ENCODE measurements at places on chromosomes 3 and 15.

- no peak for DNase-seq
These were observed 271.6 kb upstream of the ZPLD1 start for GRCh38 chr3:102163039-102163817.

DNA sequence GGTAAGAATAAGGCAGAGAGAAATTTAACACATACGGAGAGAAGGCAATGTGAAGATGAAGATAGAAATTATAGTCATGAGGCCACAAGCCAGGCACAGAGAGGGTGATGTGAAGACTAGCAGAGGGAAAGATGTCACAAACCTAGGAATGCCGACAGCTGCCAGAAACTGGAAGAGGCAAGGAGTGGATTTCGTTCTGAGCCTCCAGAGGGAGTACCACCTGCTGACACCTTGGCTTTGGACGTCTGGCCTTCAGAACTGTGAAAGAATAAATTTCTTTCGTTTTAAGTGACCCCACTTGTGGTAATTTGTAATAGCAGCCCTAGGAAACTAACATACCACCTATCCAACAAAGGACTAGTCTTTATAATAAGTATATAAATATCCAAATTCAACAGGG, 5.0 kb upstream of the SGO1 start:
- no peak for DNase-seq

DNA sequence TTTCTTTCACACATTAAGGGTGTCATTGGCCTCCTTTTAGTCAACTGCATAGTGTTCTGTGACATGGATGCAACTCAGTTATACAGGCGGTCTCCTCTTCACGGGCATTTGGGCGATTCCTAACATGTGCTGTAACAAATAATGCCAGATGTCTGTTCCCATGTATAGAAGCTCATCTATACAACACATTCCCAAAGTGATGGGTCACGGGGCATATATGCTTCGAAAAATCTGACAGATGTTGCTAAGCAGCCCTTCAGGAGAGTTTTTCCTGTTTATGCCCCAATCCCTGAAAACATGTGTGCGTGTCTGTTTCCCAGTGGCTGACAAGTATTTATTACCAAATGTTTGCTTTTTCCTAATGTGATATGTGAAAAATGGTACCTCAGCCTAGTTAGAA, 25.8 kb downstream of the LRRK1 start:
- no peak for DNase-seq

DNA sequence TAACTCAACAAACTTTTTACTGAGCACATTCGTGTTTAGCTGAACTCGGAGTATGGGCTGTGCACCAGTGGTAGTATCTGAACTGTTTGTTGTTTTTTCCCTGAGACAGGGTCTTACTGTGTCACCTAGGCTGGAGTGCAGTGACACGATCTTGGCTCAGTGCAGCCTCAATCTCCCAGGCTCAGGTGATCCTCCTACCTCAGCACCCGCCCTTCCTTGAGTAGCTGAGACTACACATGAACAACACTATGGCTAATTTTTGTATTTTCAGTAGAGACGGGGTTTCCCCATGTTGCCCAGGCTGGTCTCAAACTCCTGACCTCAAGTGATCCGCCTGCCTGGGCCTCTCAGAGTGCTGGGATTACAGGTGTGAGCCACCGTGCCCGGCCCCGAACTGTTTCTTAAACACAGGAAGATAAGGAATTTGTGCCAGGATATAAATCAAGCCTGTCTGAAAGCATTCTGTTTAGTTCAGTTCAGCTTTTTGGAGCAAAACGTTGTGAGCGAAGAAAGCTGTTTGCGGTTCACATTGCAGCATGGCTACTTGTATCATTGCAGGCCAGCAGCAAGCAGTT, 40.4 kb upstream of the SKOR1 start:
- DNase-seq, result no peak

- DNase-seq, result no peak
These were observed 5.7 kb downstream of the PLEKHO2 start for GRCh38 chr15:64847448-64847847.

DNA sequence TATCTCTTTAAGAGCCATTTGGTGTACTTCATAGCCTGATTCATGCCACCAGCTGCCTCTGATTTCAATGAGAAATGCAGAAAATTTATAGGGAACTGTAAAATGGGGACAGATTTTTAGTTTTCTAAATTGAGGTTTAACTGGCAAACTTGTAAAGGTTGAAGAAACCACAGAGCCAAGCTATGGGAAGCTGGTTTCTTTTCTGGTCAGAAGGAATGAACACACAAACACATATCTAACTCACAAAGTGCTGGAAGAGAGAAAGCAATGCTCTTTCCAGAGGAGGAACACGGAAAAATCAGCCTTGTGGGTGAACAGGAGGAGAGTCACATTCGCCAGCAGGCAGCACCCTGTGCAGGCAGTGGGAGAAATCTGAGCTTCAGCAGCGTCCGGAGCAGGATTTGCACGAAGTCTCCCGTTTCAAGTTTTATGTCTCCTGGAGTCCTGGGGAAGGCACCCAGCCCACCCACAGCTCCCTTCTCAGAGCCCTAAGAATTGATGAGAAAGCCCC, 481 bp downstream of the MASP1 start:
- no peak for DNase-seq

DNA sequence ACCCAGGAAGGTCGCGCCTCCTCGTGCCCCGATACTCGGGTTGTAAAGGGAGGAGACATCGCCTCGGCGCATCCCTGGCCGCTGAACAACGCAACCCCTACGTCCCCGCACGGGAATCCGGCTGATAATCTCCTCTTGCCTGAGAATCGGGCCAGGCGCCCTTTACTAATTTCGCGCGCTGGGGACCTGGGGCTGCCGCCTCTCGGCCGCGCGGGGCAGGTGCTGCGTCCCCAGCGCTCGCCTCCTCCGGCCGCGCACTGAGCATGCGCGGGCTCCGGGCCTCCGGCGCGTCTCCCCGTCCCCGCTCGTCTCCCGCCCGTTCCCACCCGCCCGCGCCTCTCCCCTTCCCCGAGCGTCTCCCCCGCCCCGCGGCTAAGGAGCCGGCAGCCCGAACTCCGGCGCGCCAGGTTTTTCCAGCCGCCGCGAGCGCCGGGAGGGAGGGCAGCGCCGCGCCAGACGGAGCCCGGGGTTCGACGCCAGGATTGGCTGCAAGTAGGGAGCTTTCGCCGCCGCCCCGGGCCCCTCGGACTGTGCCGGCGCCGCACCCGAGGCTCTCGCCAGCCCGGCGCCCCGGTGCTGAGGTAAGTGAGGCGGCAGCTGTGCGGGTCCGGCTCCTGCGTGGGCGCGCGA, at the start of gene CNTN4:
TSS of gene CNTN4 (plus strand) at position 469 of the 630 bp plus-strand sequence.
- DNase-seq, result no peak

All from stimulated activated CD4-positive, alpha-beta T cell treated with anti-CD3 and anti-CD28 coated beads, Interleukin-4, amount 100 ng/mL, for 1 hour (primary cell).